ENCODE measurements at places on chromosomes 11 and 22.

GRCh38 chr22:32916025-32916424 lies 114.5 kb downstream of the TIMP3 start:
- DNase-seq = no peak

DNA sequence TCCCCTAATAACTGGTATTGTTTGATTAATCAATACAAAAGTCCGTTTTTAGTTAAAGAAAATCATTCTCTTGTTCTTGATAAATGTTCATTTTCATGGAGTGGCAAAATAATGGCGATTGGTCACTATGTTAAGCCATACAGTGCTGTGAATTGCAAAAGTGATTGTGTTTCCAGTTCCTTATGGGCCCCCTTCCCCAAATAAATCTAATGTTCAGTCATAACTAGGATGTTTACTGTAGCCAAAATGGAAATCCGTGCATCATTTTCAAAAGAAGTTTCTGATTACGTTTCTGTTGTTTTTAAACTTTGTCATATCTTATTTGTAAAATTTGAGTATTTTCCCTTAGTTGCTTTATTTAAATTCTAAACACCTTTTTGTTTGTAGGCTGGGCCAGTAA lies 845 bp downstream of the RBM7 start:
- DNase-seq = no peak

GRCh38 chr11:63492441-63492840 lies 1.5 kb upstream of the PLAAT5 start:
- no peak for DNase-seq

DNA sequence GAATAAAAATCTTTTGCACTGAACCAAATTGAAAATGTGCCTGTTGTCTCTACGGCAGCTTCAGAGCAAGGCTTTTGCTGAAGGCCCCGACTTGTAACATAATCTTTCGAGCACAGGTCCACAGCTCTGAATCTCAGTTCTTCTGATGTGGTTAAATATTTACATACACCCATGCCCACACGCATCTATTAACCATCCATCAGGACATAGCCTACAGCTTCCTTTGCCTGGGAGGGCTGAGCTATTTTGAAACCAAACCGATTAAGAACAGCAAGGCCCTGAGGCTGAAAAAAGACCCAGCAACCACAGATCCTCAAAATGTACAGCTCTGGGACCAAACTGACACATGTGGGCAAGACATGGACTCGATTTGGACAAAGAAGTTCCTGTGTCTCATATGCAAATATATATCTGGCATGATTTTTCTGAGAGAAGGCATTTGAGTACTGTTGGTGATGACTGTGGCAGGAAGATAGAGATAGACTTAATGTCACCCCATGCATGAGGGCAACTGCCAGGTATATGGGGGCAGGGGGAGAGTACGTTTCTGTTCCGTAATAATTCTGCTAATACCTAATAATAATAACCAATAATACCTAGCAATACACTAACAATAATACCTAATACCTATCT lies 322.7 kb upstream of the PLET1 start:
- DNase-seq = no peak

DNA sequence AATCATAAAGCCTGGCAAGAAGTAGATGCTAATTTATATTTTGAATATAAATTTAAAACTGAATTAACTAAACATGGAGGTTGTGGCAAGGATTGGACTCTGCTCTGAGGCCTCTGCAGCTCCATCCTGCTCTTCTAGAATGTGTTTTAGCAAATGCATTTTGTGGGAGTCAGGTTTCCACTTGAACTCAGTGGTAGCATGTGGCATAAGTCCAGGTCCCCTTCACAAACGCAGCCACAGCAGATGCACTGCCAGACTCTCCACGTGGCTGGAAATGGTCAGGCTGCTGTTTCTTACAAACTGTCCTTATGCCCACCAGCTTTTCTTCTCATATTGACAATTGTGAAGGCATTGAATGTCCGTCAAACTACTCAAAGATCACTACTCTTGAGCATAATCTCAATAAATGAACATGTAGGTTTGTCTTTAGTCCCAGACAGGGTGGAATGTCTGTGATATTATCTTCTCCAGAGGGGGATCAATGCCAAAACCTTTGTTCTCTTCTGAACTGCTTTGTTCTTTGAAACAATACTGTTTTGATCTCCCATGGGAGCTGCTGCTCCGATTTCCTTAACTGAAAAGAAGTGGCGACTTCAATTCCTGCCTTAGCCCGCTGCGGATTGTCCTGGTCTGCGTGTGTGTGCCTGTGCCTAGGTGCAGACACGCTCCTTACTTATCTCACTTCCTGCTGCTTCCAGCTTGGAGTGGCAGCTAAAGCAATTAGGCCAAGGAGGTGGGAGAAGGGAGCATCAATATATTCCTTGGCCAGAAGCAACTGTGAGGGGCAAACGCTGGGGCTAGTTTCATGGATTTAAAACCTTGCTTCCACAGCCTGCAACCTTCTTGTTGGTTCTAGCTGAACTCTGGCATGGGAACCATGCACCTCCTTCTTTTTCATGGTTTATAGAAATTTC lies 24.2 kb downstream of the EIF4G2 start:
- no peak for DNase-seq

DNA sequence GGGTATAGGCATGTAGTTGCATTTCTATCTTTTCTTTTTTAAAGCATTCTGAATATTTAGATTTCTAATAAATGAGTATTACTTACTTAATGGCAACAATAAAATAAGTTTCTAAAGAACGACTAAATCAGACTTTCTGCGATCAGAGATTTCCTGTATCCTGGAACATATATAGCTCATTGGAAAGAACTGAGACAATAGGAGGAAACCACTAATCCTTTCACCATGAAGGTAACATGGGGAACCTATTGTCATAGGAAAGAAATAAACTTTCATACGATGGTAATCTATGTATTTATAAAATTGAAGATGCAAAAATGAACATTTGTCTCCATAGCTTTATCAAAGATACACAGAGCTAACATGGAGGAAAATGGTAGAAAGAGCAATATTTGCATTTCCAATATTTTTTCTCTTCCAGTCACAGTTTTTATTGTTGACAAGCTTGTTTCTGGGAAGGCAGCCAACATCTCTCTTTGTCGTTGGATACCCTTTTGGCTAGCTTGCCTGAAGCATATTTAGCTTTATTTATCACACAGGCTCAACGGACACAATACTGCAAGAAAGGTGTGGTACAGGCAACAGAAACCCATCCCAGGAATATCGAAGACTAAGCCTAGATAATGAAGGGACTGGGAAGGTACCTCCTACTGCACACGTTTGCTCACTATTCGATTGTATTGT lies 293.3 kb upstream of the MPPED2 start:
- DNase-seq = no peak

- DNase-seq = no peak
Measured at GRCh38 chr11:30801357-30801756, 215.2 kb upstream of the MPPED2 start.

- DNase-seq = no peak
Measured at GRCh38 chr11:86041975-86042378, 26.9 kb downstream of the PICALM start.

GRCh38 chr11:113880971-113881370 lies 5.6 kb upstream of the USP28 start:
- DNase-seq = no peak

- DNase-seq = no peak
Measured at GRCh38 chr11:117096201-117096991, 1.8 kb downstream of the SIK3 start.

DNA sequence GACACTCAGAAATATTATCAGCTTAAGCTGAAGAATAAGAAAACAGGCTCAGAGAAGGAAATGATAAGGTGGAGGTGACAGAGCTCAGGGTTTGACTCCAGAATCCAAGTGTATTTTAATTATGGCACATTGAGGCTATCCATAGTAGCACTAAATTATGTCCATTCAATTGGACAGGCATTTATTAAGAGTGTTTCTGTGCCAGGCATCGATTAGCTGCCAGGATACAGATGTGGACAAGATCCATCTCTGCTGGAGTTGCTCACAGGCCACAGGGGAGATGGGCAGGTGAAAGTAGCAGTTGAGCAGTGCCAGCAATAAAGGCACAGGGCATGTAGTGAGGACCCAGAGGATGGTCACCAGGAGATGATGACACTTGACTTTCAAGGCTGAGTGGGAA lies 592.5 kb downstream of the INSC start:
- no peak for DNase-seq

DNA sequence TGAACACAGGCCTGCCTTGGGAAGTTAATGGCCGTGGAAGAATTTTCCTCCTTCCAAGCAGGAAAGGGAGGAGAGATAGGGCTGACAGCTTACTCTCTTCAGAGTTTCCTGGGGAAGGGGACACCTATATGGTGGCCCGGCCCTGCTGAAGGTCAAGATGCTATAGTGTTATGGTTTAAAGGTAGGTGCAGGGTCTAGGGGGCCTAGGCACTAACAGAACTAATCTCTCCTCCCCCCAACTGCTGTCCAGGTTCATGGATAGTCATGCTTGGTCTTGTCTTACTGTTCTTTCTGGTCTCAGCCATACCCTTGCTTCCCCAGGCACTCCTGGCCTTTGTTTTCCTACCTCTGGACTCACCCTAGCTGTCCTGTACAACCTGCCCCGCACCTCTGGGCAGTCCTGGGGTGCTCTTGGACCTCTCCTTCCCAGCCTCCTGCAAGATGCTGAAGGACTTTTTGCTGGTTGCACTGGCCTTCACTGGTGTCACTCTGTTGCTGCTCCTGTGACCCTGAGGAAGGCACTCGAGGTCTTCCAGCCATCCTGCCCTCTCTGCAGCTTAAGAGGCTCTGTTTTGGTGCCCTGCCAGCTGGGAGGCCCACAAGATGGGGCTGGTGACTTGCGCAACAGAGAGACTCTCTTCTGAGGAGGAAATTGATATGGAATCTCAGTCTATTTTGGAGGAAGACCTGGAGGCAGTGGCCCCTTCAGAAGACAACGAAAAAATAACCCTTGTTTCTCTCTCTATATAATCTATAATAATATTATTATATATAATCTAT lies 17.9 kb downstream of the SEC14L3 start:
- DNase-seq = no peak

DNA sequence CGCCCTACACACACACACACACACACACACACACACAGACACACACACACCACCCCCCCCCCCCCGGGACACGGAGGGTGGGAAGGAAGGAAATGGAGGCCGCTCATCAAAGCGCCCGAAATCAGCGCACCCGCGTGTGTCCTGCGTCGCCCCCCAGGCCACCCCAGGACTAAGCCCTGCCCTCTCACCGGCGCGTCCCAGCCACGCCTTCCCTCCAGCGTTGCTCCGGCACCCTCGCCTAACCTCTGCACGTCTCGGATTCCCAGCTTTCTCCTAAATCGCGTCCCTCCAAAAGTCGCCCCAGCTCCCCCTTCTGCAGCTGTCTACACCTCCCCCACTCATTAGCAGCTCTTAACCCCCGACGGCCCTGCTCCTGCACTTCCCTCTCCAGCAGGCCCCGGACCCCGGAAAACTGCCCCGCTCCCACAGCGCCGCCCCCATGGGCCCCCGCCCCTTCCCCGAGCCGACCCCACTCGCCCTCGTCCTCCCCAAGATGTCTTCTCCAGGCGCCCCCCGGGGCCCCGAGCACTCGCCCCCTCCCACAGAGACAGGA lies 557 bp downstream of the PACSIN2 start:
- no peak for DNase-seq

DNA sequence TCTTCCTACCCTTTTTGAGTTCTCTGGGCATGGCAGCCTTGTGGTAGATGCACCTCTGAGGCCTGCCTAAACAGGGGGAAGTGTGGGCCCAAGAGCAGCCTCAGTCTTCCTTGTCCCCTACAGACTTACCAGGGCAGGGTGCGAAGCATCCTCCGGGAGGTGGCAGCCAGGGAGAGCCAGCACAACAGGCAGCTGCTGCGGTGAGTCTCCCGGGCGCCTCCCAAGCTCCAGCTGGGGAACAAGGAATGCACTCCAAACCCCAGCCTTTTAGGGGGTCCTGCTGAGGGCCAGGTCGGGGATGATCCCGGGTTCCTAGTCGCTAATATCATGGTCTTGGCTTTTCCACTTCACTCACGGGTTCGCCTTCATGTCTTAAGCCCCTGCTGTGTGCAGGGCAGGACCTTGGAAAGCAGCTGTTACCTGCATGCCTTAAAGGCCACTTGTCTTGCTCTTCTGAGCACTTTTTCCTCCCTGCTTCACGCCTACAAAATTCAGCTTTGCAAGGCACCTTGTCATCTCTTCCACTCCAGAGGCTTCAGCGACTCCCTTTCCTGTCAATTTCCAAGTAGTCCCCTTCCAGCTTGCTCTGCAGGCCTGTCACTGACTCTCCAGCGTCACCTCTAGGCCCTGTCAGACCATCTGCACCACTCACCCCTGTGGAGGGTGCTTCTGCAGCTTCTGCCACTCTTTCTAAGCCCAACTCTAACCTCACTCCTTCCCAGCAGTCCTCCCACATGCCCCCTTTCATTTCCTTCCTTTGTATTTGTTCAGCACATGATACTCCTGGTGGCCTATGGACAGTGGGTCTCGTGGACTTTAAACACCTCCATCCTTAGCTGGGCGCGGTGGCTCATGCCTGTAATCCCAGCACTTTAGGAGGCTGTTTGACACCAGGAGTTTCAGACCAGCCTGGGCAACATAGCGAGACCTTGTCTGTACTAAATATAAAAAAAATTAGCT lies 57.0 kb downstream of the PISD start:
- no peak for DNase-seq

- no peak for DNase-seq
Measured at GRCh38 chr11:132068556-132068955, 698.1 kb downstream of the NTM start.

DNA sequence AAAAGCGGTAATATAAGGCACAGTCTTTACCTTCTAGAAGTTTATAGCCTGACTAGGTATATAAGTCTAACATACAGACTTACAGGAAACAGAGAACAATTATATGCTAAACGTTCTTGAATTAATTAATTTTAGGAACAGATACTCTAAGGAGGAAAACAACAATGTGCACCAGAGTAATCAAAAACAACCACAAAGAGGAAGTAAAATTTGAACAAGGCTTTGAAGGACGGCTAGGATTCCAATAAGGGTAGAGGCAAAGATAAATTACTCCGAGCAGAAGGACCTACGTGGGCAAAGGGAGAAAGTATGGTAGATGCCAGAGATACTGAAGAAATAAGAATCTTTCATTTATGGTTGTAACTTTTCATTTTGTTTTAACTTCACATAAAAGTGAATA lies 54.4 kb downstream of the ENTHD1 start:
- no peak for DNase-seq

GRCh38 chr11:118105657-118106305 lies 19.0 kb upstream of the SMIM35 start:
- no peak for DNase-seq

- peak; percentile 29 for DNase-seq
Measured at GRCh38 chr22:35380537-35381423, at the start of gene HMOX1. HMOX1 (plus strand) TSS chr22:35381096; CDS start chr22:35381174, 78 bp downstream.

GRCh38 chr11:107898270-107898669 lies 30.0 kb upstream of the RAB39A start:
- no peak for DNase-seq

- DNase-seq = no peak
Measured at GRCh38 chr11:31412946-31413345, 43.3 kb downstream of the DNAJC24 start.

- DNase-seq = no peak
Measured at GRCh38 chr11:126465573-126466188, 110.2 kb downstream of the ST3GAL4 start.

GRCh38 chr22:34105461-34106062 lies 185.3 kb upstream of the LARGE1 start:
- DNase-seq = no peak

- DNase-seq = no peak
Measured at GRCh38 chr11:86150847-86151173, 81.9 kb upstream of the PICALM start.
